ENCODE measurements at places on chromosomes 3 and 15. TPM values are rescaled to one million over a fixed set of nuclear protein-coding genes. Genes with fewer than 3 reads are reported as not detected.

The ROPN1 gene
- total RNA-seq = not detected

The P2RY14 gene
- 4.9 TPM for total RNA-seq

The HRG gene
- total RNA-seq = not detected

The ECE2 gene
- total RNA-seq = 2.0 TPM

The TIPIN gene
- total RNA-seq = 23.7 TPM

The SGO1 gene
- total RNA-seq = 6.6 TPM

The MST1R gene
- 1.8 TPM for total RNA-seq

The MYO5C gene
- 18.4 TPM for total RNA-seq

The CHSY1 gene
- 49.0 TPM for total RNA-seq

Data from camera-type eye (tissue), 1 donor.